LHCN-M2 (cell line): ENCODE measurements at places on chromosomes 16 and 17. TPM values are rescaled to one million over a fixed set of nuclear protein-coding genes. Genes with fewer than 3 reads are reported as not detected.

DNA sequence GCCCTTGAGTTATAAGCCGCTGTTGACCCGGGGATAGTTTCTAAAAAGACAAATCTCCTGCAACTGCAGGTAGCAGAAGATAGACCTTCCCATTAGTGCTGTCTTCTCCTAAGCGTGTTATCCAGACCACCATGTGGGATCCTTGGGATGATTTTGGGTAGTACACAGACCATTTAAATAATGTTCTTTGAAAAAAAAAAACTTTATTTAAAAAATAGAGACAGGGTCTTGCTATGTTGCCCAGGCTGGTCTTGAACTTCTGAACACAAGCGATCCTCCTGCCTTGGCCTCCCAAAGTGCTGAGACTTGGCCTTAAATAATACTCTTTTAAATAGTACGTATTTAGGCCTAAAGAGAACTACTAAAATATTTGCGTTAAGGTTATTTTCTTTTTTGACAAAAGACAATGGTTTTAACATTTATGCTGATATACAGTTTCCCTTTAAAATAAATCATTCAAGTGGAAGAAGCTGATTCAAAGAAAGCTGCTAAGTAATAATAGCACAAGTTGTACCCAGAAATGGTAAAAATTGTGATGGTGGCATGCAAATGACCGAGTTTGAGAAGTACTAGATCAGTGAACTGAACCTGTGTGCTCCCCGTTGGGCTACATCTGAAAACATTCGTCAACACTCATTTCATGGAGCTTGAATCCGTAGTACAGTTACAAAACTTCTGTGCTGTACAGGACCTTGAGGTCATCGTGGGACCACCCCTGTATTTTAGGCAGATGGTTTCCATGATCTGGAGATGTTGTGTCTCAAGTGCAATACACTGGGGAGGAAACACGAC, 24.0 kb downstream of the SMARCE1 start:
- DNase-seq: no peak

DNA sequence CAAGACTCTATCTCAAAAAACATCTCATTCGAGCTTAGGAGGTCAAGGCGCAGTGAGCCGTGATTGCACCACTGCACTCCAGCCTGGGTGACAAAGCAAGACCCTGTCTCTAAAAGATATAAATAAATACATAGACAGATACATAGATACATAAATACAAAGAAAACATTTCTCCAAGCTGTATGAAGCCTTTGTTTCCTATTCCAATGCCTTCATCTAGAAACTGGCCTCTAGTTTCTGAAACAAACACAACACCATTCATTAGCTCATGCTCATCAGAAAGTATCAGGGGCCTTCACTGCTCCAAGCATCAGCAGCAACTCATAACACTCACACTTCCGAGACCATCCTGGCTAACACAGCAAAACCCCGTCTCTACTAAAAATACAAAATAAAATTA, 10.3 kb upstream of the ASGR2 start:
- DNase-seq: no peak

GRCh38 chr17:7577327-7578199, 1.9 kb upstream of the CD68 start:
- DNase-seq: no peak

KRTAP1-5 gene
- total RNA-seq: 2.8 and 6.0 TPM in 2 replicates

MYH13 gene
- 0.13 and 0.69 TPM in 2 replicates for total RNA-seq
